Effector memory CD4-positive, alpha-beta T cell (primary cell): ENCODE measurements at places on chromosomes 4 and X.
A peak's percentile ranks its signal among the peaks of the same experiment; 100 is the strongest.

DNA sequence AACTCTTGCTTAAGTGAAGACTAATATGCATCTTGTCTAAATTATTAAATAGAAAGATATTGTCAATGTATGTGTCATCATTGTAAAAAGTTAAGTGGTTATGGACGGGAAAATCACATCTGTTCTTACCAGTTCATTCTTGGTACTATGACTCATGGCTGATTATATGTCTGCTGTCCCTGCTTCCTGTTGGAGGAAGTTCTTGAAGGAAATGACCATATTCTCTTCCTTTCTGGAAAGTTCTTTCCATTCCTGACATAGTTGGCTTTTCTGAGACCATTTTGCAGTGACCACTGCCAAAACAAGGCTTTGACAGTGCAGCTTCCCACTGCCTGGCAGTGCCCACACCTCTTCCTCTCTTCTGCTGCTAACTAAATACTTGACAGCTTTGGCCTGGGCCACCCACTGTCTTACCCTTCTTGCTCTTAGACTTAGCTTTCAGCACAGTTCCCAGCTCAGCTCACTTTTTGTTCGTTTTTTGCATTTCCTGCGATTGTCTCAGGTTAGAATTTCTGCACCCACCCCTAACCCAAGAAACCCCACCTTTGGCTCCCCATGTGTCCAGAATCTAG, 13.2 kb upstream of the CLDN24 start:
- no peak for DNase-seq
- no peaks in the 10 kb centered on the region for H3K36me3 ChIP-seq
- H3K27me3 ChIP-seq, result no peaks in the 10 kb centered on the region
- no peak overlapping the region for H3K27ac ChIP-seq
- H3K4me3 ChIP-seq, result no peak overlapping the region

DNA sequence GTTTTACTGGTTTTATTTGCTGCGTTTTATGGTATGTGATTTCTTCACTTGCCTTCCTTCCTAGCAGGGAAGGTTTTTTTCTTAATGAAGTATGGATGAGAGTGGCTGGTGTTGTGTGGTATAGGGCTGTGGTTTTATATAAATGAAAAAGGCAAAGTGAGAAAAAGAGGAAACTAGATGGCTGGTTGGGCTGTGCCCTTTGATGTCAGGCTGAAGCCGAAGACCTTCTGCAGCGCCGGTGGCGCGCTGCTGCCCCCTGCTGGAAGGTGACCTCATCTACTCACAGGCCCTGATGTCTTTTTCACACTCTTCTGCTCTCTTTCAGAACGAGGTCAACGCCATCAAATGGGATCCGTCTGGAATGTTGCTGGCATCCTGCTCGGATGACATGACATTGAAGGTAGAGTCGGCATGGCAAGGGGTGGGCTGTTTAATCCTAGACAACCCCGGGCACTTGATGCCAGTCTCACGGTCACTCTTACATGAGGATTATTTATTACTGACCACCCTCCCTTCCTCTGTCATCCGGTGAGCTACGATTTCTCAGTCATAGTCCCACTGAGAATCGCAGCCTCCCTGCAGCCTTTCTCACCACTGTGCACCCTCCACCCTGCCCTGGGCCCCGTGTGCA, 56.6 kb downstream of the GPR143 start:
- no peak overlapping the region for H3K4me3 ChIP-seq
- no peaks in the 10 kb centered on the region for H3K27me3 ChIP-seq
- no peak overlapping the region for H3K27ac ChIP-seq
- peaks cover 19% of the 10 kb centered on the region for H3K36me3 ChIP-seq
- DNase-seq, result peak; percentile 56

DNA sequence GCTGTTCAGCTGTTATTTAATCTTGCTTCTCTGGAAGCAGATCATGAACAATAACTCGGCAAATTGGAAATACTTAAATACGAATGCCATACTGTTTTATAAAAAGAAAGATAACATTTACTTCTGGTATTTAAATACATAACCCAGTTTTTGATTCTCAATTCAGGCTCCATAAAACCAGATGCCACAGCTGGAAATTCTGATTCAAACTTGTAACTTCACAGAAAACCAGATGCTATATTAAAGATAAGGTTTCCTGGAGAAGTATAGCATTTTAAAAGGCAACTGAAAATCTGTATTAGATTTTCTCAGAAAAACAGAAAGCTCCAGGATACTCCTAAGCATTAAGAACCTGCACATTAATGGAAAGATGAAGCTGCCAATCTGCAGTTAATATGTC, 40.2 kb downstream of the STX18 start:
- DNase-seq, result no peak
- H3K4me1 ChIP-seq, result peaks cover 6% of the 10 kb centered on the region
- H3K27ac ChIP-seq, result no peak overlapping the region
- H3K36me3 ChIP-seq, result no peaks in the 10 kb centered on the region
- no peak overlapping the region for H3K4me3 ChIP-seq

GRCh38 chr4:145954924-145955339, 16.3 kb upstream of the ZNF827 start:
- no peak overlapping the region for H3K4me3 ChIP-seq
- H3K4me1 ChIP-seq, result no peaks in the 10 kb centered on the region
- no peaks in the 10 kb centered on the region for H3K27me3 ChIP-seq
- DNase-seq, result no peak
- no peak overlapping the region for H3K27ac ChIP-seq

DNA sequence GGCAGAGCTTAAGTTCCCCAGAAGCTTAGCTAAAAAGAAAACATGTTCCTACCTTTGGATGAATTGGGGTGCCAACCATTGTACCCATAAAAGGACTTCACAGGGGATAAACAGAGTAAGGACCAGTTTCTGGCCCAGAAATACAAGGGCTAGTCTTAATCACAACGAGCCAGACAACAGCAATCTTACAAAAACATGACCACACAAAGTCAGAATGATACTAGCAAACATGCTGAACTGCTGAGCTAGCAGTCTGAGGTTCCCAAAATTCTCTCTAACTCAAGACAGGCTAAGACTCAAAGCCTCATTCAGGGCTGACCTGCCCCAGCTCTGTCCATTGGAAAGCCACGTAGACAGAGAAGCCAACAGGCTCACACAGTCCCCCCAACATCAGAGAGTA, 40.3 kb downstream of the ATP11C start:
- no peak for DNase-seq
- H3K27me3 ChIP-seq, result no peaks in the 10 kb centered on the region
- no peak overlapping the region for H3K27ac ChIP-seq
- no peaks in the 10 kb centered on the region for H3K36me3 ChIP-seq
- H3K4me3 ChIP-seq, result no peak overlapping the region

- no peak overlapping the region for H3K27ac ChIP-seq
- no peaks in the 10 kb centered on the region for H3K36me3 ChIP-seq
Observed at GRCh38 chr4:3385711-3386420, 55.9 kb upstream of the HGFAC start.

GRCh38 chrX:139801397-139801813, 93.4 kb upstream of the MCF2 start:
- peaks cover 10% of the 10 kb centered on the region for H3K36me3 ChIP-seq
- no peak for DNase-seq
- no peak overlapping the region for H3K27ac ChIP-seq
- H3K27me3 ChIP-seq, result no peaks in the 10 kb centered on the region

DNA sequence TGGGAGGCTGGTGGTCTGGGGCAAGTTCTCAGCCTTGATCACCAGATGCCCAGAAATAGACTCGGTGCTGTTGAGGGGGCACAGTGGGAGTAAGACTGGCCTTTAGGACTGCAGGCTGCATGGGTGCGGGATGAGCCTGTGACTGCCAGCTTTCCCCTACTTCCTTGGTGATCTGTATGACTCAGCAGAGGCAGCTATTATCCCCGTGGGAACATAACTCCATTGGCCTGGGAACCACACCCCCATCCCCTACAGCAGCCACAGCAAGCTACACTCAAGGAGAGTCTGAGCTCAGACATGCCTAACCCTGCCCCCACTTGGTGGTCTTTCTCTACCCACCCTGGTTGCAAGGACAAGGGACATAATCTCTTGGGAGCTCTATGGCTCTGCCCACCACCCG, 20.6 kb downstream of the CLIC2 start:
- no peak overlapping the region for H3K27ac ChIP-seq
- no peak overlapping the region for H3K4me3 ChIP-seq
- no peaks in the 10 kb centered on the region for H3K27me3 ChIP-seq

GRCh38 chr4:2101346-2102044, 42.4 kb downstream of the NAT8L start:
- DNase-seq, result no peak
- H3K36me3 ChIP-seq, result no peaks in the 10 kb centered on the region
- H3K4me3 ChIP-seq, result no peak overlapping the region
- no peak overlapping the region for H3K27ac ChIP-seq
- H3K4me1 ChIP-seq, result no peaks in the 10 kb centered on the region

DNA sequence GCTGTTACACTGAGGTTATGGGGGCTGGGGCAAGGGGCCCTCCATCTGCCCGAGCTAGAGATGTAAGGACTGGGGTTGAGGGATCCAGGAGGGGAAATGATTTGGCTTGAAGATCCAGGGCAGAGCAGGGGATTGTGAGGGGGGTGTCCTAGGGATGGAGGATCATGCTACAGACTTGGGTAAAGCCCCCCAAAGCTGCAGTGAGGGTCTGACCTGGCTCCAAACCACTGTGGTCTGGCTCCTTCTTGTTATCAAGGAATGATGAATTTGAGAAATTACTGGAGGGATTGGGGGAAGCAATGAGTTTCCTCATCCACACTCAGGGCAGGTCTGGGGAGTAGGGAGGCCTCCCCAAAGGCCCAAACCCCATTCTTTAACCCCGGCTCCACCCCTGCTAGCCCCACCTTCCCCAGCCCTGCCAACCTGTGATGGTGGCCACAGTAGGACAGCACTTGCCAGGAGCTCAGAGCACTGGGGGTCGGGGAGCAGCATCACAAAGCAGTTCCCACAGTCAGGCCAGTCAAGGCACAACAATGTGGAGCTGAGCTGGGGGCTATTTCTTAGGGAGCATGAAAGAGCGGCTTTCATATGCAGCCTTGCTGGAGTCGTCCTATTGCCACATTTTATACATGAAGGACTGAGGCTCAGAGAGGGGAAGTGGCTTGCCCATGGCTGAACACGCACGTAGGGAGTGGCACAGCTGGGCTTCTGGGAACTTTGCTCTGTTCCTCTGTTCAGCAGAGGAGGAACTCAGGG, 165.5 kb downstream of the EFNB1 start:
- no peak for DNase-seq
- H3K4me3 ChIP-seq, result no peak overlapping the region
- H3K27me3 ChIP-seq, result no peaks in the 10 kb centered on the region

GRCh38 chrX:30654989-30655607, 1.9 kb downstream of the GK start:
- DNase-seq, result no peak
- no peak overlapping the region for H3K27ac ChIP-seq
- H3K4me1 ChIP-seq, result peaks cover 4% of the 10 kb centered on the region
- no peaks in the 10 kb centered on the region for H3K36me3 ChIP-seq
- no peak overlapping the region for H3K4me3 ChIP-seq

- no peak overlapping the region for H3K27ac ChIP-seq
- no peak for DNase-seq
- no peak overlapping the region for H3K4me3 ChIP-seq
Observed at GRCh38 chrX:43481576-43481975, 174.5 kb upstream of the MAOA start.

DNA sequence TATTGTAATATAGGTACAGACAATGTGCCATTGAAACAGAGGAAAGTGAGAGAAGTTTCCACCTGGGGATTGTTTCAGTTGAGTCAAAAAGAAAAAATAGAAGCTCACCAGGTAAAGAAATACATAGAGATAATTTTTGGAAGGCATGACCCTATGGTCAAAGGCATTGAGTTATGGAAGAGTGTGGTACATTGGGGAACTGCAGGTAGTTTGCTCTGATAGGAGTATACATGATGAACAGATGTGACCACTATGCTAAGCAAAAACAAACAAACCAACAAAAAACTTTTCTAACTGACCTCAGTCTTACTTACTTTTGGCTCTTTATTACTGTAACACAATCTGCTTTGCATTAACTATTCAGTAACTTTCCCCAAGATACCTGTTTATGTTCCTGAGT, 85.9 kb downstream of the UGT8 start:
- no peaks in the 10 kb centered on the region for H3K4me1 ChIP-seq
- H3K27ac ChIP-seq, result no peak overlapping the region
- no peak for DNase-seq
- no peak overlapping the region for H3K4me3 ChIP-seq
- H3K36me3 ChIP-seq, result no peaks in the 10 kb centered on the region
- H3K27me3 ChIP-seq, result no peaks in the 10 kb centered on the region

GRCh38 chrX:64842492-64842891, 133.8 kb downstream of the ZC4H2 start:
- no peak for DNase-seq
- no peak overlapping the region for H3K4me3 ChIP-seq
- H3K36me3 ChIP-seq, result no peaks in the 10 kb centered on the region
- H3K27ac ChIP-seq, result no peak overlapping the region

- H3K4me1 ChIP-seq, result no peaks in the 10 kb centered on the region
- DNase-seq, result no peak
- no peaks in the 10 kb centered on the region for H3K27me3 ChIP-seq
- H3K36me3 ChIP-seq, result no peaks in the 10 kb centered on the region
- H3K4me3 ChIP-seq, result no peak overlapping the region
- H3K27ac ChIP-seq, result no peak overlapping the region
Observed at GRCh38 chr4:137266511-137266910, 265.8 kb downstream of the PCDH18 start.

- DNase-seq, result no peak
- H3K4me3 ChIP-seq, result no peak overlapping the region
- no peak overlapping the region for H3K27ac ChIP-seq
- no peaks in the 10 kb centered on the region for H3K36me3 ChIP-seq
- H3K27me3 ChIP-seq, result no peaks in the 10 kb centered on the region
- no peaks in the 10 kb centered on the region for H3K4me1 ChIP-seq
Observed at GRCh38 chr4:123325241-123325681, 71.3 kb upstream of the SPRY1 start.
